ENCODE measurements at places on chromosomes 6 and 20.
A peak's percentile ranks its signal among the peaks of the same experiment; 100 is the strongest.

- no peak for DNase-seq
These were observed 4.0 kb downstream of the PEX6 start for GRCh38 chr6:42974919-42975505.

DNA sequence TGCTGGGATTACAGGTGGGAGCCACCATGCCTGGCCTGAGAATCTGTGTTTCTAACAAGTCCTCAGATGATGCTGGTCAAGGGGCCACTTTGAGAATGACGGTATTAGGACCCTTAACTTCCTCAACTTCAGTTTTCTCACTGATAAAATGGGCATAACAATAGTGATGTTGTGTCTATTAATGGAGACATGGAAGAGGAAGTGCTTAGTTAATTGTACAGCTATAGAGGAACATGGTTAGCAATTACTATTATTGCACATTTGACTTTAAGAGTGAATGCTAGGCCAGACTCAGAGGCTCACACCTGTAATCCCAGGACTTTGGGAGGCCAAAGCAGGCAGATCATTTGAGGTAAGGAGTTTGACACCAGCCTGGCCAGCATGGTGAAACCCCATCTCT is 12.7 kb downstream of the DPPA5 start:
- no peak for DNase-seq

- no peak for DNase-seq
These were observed 89.8 kb downstream of the ATRN start for GRCh38 chr20:3560578-3560977.

GRCh38 chr20:58762120-58762519 is 69.5 kb downstream of the NPEPL1 start:
- no peak for DNase-seq

GRCh38 chr6:160534050-160534696 is 129.9 kb downstream of the LPA start:
- DNase-seq: no peak

- peak; percentile 87 for DNase-seq
These were observed 178.5 kb downstream of the ARID1B start for GRCh38 chr6:156955494-156956183.

DNA sequence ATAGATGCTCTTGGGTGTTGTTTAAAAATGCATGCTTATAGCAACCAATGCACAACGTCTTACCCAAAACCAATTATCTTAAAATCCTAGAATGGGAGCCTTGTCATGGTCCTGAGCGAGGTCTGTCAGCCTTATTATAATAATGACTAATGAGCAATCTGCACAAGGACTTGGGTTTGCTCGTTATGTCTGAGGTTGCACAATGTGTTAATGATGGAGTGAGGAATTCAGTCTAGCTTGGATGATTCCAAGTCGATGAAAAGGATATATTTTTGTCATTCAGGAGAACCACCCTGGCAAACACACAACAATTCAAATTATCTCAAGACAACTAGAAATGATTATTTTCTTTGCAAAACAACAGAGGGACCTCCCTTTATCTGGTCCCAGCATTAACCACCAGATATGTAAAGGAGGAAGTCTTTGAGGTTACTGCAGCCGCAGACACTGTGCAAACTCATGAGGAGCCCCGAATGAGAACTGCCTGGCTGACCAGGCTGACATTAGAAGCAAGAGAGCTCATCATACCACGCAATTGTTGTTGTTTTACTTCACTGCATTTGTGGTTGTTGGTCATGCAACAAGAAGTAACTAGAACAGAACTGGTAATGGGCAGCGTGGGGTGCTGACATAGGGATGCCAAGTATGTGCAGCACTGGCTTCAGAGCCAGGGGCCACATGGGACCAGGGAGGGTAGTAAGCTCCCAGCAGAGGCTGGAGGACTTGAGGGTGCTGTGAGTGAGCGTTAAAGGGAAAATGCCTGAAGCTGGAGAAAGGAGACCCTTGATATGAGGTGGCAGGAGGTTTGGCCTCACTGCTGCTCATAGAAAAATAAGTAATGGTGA is 488.3 kb downstream of the CDH26 start:
- DNase-seq: no peak

DNA sequence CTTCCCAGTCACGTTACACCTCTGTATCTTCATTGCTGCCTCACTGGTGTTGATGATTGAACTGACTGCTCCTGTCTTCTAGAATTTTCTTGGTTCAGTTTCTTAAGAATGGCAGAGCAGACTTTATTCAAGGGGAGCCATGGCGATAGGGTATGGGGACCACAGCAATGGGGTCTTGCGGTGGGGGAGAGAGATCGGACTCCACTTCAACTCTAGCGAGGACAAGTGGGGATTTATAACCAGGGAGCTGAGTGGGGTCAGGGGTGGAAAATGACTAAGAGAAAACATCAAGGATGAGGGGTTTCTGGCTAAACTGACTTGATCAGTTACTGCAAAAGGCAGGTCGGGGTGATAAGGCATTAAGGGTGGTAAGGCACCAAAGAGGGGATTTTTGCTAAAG is 156.4 kb downstream of the CD83 start:
- no peak for DNase-seq

GRCh38 chr6:50925981-50926380 is 107.3 kb downstream of the TFAP2B start:
- no peak for DNase-seq

DNA sequence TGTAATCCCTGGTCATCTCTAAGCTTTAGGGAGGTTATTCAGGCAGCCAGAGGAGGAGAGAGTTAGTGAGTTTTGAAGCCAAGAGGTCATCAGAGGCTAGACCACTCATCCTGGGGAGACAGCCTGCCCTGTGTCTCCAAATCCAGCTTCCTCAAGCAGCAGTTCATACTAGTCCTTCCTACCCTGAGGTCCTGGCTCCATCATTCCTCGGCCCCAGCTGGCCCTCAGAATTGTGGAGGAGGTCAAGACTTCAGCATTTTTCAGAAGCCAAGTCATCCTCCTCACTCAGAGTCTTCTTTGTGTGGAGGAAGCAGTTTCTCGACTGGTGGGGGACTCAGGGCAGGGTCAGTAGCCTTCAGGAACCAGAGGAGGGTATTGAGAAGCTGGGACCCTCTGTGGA is 12.4 kb upstream of the KIAA1755 start:
- DNase-seq: no peak

DNA sequence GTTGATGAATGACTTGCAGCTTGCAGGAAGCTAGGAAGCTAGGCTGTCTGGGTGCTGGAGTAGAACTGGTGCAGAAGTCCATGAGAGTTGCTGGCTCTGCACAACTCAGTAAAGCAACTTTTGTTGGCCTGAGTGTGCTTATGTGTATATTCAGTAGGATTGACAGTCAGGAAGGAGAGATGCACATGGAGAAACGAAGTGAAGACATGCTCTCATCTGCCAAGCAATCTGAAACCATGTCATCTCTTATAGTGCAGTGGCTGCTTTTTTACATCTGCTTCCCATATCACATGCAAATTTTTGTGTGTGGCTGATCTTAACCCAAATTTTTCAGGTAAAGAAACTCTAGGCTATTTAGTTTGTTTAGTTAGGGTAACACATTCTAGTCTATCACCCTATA is 252.4 kb upstream of the HS3ST5 start:
- DNase-seq: no peak

DNA sequence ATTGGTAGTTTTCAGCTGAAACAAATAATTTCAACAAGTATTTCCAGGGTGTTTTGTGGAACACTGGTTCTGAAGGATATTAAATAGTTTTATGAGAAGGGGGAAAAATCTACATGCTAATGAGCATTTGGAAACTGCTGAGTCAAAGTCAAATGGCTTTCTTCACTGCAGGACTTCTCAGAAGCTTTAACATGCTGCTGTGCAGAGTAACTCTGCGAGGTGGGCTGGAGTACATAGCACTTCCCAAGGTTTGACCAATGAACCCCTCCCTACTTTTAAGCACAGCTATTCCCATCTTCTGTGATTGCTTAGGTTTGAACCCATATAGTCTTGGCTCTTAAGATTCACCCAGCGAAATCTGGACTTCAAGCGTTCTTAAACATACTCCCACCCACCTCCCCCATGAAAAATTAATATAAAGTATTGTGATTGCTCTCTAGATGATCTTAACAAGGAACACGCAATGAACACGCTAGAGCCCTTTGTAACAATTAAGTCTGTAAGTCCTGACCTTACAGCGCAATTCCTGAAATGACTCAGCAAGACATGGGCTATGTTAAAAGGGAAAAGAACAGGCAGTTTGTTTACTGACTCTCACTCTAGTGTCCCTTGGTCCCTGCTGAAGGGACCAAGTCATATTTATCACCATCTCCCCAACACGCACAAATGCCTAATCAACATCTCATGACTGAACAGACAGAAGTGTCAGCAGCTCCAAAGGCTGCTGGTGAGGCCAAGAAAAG is 105.2 kb downstream of the NFATC2 start:
- no peak for DNase-seq

DNA sequence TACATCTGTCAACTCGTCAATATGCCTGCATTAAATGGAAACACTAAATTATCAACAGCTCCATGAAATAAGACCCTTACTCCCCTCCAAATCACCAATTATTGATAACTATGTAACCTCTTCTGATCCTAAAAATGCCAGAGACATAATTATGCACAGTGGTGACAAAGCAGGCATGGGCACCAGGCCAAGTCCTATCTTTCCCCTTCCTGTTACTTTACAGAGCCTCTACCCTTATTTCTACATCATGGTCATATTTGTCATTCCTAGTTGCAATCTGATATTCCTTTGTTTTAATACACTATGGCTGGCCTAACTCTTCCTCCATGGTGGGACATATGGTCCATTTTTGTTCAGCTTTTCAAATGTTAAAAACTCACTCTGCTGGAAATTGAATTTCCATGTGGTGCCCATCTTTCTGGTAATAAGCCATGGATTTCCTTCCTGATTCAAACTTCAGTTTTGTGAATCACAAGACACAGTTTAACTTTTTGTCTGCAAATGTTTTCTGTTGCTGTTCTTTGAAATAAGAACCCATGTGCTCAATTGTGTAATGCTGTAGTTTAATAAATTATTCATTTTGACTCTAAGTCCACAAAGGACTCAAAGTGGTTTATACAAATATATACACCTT is 41.8 kb upstream of the ARFGEF2 start:
- DNase-seq: no peak

GRCh38 chr6:43278524-43279078 is 19.5 kb upstream of the SLC22A7 start:
- DNase-seq: no peak

GRCh38 chr6:155327326-155328073 is 13.2 kb upstream of the TFB1M start:
- DNase-seq: peak; percentile 31

DNA sequence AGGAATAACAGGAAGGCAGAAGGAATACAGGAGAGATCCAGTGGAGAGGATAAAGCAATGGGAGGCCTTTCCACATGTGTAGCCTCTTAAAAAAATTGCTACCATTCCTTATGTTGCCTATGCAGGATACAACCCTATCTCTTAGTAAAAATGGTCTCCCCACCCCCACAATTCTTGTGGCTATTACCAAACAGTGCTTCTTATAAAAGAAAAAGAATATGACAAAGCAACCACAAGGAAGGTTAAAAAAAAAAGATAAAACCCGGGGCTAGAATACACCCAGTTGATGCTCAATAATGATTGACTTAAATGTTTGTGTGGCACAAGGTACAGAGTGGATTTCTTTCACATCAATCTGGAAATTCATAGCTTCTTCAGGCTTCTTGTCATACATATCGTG is 250.9 kb downstream of the HIVEP2 start:
- no peak for DNase-seq

GRCh38 chr6:123352279-123352678 is 284.5 kb downstream of the TRDN start:
- DNase-seq: no peak
